ENCODE measurements at places on chromosomes 1 and 21.
A peak's percentile ranks its signal among the peaks of the same experiment; 100 is the strongest.

GRCh38 chr1:156155756-156156510 is 2.5 kb downstream of the SEMA4A start:
- no peak for DNase-seq

DNA sequence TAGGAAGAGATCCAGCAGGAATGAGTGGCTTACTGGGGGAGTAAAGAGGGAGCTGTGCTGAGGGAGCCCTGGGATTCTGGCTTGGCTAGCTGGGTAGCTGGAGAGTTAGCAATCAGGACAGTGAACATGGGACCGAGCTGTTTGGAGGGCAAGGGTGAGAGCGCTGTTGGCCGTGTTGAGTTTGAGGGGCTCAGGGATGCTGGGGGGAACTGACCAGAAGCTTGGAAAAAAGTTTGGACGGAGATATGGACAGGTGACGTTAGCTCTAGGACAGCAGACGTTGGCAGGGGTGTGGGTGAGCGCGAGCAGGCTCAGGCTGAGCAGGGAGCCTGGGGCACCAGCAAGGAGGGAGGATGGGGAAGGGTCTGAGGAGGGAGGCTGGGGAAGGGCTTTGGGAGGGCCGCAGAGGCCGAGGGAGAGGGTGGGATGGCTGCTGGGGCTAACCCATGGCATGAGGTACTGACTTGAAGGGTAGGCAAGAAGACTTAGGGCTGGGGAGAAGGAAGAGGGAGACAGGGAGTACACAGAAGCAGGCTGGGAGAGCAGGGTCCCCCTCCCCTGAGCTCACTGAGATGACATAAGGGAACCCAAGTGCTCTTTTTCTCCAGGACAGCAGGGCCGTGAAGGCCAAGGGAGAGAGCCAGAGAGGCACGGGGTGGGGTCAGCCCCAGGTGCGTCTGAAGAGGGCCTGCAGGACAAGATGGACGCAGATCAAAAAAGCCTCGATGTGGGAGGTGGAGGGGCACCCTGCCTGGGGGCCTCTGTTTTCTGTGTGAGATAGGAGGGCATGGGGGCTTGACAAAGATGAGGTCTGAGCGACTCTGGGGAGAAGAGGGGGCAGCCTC is 8.2 kb downstream of the SH2D2A start:
- DNase-seq: no peak

- no peak for DNase-seq
These were observed 559.5 kb upstream of the CHRM3 start for GRCh38 chr1:238826891-238827290.

DNA sequence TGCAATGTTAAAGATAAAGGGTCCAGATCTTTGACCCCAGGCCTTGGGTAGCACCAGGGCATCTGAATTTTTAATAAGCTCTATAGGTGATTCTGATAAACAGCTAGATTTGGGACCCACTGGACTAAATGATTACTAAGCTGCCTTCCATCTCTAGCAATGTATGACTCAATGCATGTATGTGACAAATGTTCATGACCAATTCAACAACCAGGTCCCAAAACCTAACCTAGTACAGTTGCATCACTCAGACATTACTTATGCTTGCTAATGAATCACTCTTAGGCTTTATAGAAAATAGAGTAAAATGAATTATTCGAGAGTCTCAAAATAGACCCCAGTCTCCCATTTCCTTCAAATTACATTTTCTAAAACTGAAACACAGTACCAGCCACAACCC is 35.5 kb downstream of the RCAN1 start:
- DNase-seq: no peak

GRCh38 chr1:67336157-67336556 is 28.5 kb downstream of the IL12RB2 start:
- DNase-seq: no peak

GRCh38 chr1:21308330-21308729 is 18.1 kb upstream of the ECE1 start:
- DNase-seq: no peak

- DNase-seq: no peak
These were observed 35.8 kb upstream of the HIVEP3 start for GRCh38 chr1:41954533-41954944.

- DNase-seq: no peak
These were observed 99.7 kb upstream of the DYNLT5 start for GRCh38 chr1:66652556-66652955.

GRCh38 chr1:84569216-84569615 is 5.0 kb downstream of the CTBS start:
- DNase-seq: no peak

- no peak for DNase-seq
These were observed 107.0 kb downstream of the CHD1L start for GRCh38 chr1:147349533-147349932.

DNA sequence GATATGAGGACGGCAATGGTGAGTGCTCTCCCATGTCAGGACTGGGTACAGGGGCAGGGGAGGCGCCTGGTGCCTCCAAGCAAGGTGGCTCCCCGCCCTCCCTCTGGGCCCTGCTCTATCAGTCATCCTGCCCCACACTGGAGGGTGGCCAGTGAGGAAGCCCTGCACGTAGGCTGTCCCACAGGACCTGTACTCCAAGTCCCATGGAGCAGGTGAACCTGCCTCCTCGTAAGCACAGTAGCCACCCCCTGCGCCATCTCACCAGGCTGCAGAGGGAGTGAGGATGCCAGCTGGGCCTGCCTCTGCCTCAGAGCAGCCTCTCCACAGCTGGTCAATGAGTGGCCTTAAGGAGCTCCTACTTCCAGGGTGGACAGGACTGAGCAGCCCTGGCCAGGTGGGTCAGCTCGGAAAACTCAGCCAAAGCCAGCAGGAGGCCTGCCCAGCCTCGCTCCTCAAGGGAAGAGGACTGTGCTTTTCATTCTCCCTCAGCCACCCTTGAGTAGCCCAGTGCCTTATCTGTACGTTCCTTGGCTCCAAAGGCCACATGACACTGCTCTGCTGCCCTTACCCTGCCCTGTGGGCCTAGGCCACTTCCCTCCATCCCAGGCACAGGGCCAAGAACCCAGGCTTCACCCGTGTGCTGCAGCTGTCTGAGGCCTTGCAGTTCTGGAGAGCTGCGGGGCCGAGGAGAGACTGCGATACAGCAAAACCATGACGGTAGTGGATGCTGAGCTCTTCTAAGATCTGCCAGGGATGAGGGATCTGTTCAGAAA is 39.6 kb downstream of the SLC45A1 start:
- DNase-seq: no peak

DNA sequence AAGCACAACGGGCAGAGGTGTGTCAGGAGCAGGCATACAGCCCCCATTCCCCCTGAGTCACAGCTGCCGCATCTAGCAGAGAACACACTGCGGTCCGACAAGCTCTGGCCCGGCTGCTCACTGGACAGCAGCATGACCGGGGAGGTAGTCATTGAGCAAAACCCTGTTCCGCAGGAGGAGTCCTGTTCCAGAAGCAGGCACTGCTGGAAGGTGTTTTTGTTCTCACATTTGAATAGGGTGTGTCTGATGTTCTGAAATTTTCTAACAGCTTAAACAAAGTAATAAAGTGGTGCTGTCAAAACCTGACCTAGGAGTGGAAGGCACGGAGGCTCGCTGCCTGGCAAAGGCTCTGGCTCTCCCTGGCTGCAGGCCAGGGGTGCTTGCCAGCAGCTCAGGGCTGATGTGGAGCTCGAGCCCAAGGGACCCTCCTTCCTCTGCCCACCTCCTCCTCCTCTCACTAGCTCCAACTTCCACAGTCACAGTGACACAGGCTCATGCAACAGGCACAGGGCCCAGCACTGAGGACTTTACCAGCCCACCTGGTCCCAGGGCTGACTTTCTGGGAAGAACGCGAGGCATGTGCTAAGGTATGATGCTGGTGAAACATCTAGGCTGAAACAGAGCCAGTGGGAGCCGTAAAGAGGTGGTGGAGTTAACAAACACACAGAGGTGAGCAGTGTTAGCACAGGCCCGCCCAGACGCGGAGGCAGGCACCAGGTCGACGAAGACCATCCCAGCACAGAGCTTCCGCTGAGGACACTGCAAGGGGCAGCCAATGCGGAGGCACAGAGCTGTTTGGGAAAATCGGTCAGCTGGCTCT is 118.6 kb upstream of the IFFO2 start:
- no peak for DNase-seq

DNA sequence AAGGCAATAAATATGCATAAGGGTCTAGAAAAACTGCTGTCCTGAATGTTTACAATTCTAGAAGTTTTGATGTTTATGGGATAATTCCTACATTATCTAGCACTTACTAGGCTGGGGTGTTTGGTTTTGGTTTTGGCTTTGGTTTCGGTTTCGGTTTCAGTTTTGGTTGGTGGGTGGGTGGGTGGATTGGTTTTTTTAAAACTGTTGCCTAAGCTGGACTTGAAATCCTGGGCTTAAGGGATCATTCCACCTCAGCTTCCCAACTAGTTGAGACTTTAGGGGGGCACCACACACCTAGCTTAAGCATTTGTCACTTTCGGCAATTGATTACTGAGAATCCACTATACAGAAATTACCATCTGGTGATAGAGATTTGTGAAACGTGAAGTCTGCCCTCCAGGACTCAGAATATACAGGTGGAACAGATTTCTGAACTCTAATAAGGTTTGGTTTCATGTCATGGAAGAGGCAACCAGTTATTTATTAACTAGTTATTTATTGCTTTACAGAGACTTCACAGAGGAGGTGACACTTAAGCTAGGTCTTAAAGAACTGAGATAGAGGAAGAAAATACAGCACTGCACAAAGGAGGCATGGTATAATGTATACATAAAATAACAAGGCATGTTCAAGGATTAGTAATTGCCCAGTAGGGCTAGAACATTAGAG is 69.6 kb downstream of the PIK3R3 start:
- DNase-seq: peak; percentile 12

DNA sequence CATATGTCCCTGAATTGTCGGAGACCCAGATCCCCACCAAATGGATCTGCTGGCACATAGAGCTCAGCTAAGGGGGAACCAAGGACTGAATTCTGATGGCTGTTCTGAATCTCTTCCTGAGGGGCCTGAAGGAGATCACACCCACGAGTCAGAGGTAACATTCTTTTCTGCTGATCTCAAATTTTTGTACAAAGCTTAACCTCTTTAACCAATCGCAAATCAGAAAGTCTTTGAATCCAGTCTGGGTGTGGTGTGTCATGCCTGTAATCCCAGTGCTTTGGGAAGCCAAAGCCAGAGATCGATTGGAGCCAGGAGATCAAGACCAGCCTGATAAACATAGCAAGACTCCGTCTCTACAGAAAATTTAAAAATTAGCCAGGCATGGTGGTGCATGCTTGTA is 62.8 kb upstream of the PRRC2C start:
- no peak for DNase-seq

GRCh38 chr1:169680377-169681019 is 30.9 kb downstream of the SELL start:
- DNase-seq: peak; percentile 40

DNA sequence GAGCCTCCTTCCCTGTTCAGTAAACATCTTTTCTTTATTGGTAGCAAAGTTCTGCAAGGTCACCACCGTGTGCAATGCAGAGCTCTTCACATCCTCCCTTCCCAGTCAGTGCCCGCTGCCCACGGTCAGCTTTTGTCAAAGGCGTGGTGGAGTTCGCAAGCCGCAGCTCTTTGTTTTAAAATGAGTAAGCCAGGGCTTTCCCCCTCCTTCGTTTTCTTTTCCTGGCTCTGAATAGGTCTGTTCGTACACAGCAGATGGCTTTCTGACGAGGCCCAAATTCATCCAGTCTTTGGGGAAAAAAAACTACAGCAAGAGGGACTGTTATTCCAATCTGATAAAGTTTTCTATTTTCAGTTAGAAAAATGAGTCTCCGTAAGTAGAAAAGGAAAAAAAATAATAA is 153.2 kb downstream of the LRIG2 start:
- DNase-seq: peak; percentile 5

DNA sequence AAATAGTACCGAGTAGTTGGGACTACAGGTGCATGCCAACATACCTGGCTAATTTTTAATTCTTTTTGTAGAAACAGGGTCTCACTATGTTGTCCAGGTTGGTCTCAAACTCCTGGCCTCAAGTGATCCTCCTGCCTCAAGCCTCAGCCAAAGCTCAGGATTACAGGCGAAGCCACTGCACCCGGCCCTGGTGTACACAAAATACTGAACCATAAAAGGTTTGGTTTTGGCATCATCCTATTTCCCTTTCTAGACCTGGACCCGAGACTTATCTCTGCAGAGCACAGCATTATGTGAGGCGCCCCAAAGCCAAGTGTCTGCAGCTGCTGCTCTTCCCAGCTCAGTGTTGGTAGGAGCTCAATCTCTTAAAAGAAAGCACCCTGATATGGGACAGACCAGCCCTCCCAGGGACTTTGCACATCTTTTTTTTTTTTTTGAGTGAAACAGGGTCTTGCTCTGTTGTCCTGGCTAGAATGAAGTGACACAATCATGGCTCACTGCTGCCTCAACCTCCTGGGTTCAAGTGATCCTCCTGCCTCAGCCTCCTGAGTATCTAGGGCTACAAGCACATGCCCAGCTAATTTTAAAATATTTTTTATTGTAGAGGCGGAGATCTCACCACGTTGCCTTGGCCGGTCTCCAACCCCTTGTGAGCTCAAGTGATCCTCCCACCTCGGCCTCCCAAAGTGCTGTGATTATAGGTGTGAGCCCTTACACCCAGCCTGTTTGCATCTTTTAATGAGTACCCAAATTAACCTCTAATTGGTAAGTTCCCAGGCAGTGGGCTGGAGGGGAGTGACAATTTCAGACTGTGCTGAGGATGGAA is 20.4 kb downstream of the TEX35 start:
- DNase-seq: no peak

DNA sequence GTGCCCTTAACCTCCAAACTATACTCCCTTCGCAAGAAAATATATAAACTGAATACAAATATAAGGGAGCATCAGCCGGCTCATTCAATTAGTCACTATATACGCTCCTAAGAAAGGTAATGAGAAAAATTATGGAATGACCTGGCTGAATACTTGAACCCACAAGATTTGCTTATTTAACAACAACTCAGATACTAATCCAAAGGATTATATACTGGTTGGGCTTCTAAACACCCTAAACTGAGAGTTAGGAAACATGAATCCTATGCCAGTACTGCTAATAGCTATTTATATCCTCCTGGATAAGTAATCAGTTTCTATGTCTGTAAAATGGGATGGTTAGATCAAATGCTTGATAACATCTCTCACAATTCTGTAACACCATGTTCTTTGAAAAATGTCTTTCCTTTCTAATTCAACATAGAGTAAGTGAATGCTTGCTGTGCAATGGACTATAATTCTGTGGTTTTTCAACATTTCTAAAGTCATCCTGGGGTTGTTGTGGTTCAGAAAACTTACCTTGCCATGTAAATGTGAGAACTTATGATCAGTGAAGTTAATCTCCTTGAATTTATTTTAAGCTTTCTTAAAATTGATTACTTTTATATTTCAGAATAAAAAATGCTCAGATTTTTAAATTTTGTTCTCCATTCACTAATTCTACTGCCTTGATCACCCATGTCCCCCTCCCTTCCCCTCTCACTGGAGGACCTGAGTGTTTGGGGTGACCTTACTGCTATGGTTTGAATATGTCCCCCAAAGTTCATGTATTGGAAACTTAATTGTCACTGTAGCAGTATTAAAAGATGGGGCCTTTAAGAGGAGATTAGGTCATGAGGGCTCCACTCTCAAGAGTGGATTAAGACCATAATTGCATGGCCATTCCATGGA is 14.5 kb downstream of the DUSP10 start:
- no peak for DNase-seq

All from activated T-cell treated with anti-CD3 and anti-CD28 coated beads for 48 hours (primary cell).